DMS79 (cell line): ENCODE measurements at places on chromosomes 11 and 22.

GRCh38 chr22:19586922-19587684 lies 62.9 kb upstream of the CLDN5 start:
- no peak for DNase-seq

DNA sequence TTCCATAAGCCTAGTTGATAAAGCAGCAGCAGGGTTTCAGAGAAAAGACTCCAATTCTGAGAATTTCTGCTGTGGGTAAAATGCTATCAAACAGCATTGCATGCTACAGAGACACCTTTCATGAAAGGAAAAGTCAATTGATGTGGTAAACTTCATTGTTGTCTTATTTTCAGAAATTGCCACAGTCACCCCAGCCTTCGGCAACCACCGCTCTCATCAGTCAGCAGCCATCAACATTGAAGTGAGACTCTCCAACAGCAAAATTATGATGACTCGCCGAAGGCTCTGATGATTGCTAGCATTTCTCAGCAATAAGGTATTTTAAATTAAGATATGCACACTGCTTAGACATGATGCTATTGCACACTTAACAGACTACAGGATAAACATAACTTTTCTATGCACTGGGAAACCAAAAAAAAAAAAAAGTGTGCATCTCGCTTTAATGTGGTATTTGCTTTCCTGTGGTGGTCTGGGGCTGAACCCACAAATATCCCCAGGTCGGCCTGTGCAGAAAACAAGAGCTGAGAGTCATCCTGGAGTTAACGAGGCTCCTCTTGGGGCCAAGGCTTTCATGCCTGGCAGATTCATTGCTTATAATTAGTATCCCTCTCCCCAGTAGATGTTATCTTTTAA lies 192.1 kb downstream of the CTTN start:
- no peak for DNase-seq

DNA sequence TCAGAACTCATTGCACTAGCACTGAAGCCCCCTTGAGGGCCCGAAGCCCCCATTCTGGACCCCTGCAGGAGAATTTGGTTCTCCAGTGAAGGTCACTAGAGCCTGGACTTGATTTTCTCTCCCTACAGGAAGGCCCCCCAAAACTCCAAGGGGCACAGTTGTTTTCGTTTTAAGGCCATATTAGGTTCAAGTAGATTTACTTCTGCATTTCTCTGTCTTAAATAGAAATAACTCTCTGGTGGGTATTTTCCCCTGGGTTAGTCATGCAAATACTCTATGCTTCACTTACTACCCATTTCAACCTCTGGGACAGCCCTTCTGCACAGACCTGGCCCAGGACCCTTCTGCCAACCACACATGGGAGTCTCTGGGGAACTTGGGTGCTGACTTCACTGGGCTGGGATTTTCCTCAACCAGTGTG lies 41.6 kb downstream of the WEE1 start:
- no peak for DNase-seq

DNA sequence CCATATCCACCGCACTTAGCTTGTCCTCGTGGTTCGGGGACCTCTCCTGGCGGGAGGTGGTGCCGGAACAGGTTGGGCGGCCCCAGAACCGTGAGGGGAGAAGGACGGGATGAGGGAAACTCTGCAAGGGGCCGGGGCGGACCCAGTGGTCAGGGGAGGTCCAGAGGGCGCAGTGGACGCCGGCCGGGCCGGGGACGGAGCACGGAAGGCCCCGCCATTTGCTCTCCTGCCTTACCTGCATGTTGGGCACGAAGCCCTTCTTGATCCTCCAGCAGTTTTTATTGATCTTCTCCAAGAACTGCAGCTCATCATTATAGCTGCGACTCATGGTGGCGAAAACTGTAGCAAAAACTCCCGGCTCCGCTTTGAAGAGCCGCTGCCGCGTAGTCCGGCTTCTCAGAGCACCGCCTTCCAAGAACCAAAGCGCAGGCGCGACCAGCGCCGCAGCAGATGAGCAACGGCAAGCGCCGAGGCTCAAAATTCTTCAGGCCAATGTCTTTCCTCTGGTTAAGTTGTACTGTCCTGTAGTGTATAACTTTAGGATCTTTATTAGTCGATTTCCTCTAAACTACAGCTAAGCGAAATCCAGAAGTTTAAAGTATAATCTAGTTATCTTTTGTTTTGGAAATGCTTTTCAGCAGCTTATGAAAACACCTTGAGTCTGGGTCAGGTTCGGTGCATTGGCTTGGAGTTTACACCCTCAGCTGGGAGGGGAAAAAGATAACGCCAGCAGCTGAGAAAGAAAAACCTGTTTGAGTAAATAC lies at the start of gene RTCB:
RTCB (minus strand) TSS at position 419 of the 764 bp plus-strand sequence; CDS start at position 328, 91 bp downstream.
- peak; percentile 24 for DNase-seq

GRCh38 chr11:16876837-16877236 lies 137.4 kb downstream of the PLEKHA7 start:
- no peak for DNase-seq

- DNase-seq, result no peak
These were observed 42.0 kb downstream of the SGSM3 start for GRCh38 chr22:40412441-40412840.

DNA sequence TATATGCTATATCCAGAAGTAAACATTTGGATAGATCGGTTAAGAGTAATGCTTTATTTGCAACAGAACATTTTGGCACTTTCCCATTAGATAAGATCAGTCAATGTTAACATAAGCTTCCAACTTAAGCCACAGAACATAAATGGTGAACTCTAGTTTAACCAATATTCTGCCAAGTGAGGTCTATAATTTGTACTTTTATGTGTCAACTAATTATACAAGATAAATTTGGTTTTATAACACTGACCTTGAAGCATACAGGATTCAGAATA lies 23.5 kb upstream of the BLID start:
- no peak for DNase-seq

DNA sequence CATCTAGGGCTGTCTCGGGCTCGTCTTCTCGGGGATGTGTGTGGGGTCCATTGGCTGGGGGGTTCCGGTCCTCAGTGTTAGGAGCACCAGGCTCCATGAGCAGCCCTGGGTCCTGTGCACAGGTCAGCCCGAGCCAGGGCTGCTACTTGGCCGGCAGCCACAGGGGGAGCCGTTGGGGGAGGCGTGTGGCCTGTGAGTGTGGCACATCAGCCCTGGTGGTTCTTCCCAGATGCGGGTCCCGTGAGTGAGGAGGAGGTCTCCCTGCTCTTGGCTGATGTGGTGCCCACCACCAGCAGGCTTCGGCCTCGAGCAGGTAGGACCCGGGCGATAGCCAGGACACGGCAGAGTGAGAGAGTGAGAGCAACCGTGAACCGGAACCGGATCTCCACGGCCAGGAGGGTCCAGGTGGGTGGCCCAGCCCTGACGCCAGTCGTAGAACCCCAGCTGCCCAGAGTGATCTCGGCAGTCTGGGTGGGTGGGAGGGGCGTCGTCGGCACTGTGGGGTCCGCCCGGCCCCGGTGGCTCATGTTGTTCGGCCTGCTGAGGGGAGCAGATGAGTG lies 18.5 kb downstream of the IRF7 start:
- no peak for DNase-seq

- DNase-seq, result no peak
These were observed 59.5 kb upstream of the AMOTL1 start for GRCh38 chr11:94708642-94709041.

- DNase-seq, result no peak
These were observed 137.6 kb downstream of the TRPC6 start for GRCh38 chr11:101446238-101446637.
